ENCODE measurements at places on chromosomes 7 and 10. TPM values are rescaled to one million over a fixed set of nuclear protein-coding genes. Genes with fewer than 3 reads are reported as not detected.

- peak overlapping the region; percentile 82 for H3K27ac ChIP-seq
- H3K36me3 ChIP-seq, result peaks cover 40% of the 10 kb centered on the region
Observed at GRCh38 chr7:150736864-150737263, 354 bp upstream of the GIMAP5 start.

DNA sequence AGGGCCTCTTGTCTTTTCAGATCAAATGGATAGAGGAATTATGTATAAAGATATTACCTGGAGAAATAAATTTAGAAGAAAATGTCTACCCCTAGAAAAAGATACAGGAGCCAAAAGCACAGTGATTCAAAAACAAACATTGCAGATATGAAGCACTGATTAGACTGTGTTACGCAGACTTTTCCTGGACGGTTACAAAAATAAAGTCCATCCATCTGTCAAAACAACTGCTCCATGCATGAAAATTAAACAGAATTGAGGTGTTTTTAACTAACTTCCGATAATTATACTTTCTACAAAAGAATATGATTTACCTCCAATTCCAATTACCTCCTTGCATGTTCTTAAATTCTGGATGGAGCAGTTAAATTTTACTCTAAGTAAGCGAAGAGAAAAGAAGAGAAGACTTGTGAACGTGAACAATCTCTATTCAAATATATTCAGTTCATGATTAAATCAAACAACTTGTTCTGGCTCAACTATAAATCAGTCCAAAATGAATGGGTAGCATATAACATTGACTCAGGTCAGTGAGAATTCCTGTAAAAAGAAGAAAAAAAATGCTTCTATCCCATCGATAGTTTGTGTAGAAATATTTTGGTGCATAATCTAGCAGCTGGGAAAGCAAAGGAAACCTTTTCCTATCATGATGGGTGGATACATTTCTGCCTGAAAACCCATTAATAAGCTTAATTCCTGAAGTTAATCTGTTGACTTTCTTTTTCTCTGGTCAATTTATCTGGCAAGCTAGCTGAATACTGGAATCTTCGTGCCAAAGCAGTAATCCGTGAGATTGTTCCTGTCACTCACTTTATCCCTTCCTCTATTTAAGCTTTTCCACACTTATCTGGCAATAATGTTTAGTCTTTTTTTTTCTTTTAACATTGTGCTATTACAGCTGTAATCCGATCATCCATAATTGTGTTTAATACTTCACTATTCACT lies 80.4 kb downstream of the SEMA3A start:
- no peaks in the 10 kb centered on the region for H3K27me3 ChIP-seq
- DNase-seq, result no peak
- no peak overlapping the region for H3K4me3 ChIP-seq
- H3K4me1 ChIP-seq, result no peaks in the 10 kb centered on the region
- H3K27ac ChIP-seq, result no peak overlapping the region
- no peaks in the 10 kb centered on the region for H3K36me3 ChIP-seq

The HMX3 gene
- polyA plus RNA-seq, result not detected

GRCh38 chr7:138000081-138000701 lies 1.7 kb downstream of the CREB3L2 start:
- no peaks in the 10 kb centered on the region for H3K36me3 ChIP-seq
- no peaks in the 10 kb centered on the region for H3K27me3 ChIP-seq
- no peak for DNase-seq

GRCh38 chr7:131688738-131689661 lies 132.6 kb upstream of the PODXL start:
- no peaks in the 10 kb centered on the region for H3K4me1 ChIP-seq
- peaks cover 5% of the 10 kb centered on the region for H3K27me3 ChIP-seq
- DNase-seq, result peak; percentile 29
- H3K4me3 ChIP-seq, result no peak overlapping the region
- H3K36me3 ChIP-seq, result no peaks in the 10 kb centered on the region

The CPN1 gene
- not detected for polyA plus RNA-seq

DNA sequence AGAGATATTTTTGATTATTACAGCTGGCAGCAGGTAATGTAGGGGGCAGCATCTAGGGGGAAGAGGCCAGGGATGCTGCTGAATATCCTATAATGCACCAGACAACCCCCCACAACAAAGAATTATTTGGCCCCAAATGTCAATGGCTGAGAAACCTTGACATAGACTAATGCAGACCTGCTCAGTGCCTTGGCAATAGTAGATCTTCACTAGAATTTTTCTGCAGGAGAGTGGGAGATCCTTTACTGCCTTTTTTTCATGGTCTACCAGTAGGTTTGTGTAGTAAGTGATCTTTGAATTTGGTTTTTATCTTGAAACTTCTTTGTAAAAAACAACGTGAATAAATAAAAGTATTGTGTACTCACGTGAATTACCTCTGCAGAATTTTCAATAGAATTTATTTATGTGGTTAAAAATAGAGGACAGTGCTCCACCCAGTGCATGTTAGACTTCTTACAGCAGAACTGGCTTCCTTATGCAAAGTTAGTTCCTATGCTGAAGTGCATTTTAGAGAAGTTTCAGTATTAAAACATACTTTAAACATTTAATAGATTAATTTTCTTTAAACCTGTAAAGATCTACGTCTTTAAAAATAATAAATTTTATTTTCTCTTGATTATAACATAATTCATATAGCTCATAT lies 199.6 kb upstream of the HDAC9 start:
- H3K4me1 ChIP-seq, result peaks cover 6% of the 10 kb centered on the region
- DNase-seq, result no peak
- no peaks in the 10 kb centered on the region for H3K27me3 ChIP-seq
- no peak overlapping the region for H3K4me3 ChIP-seq
- H3K27ac ChIP-seq, result no peak overlapping the region

GRCh38 chr10:117804470-117805011 lies 242.2 kb downstream of the RAB11FIP2 start:
- no peaks in the 10 kb centered on the region for H3K27me3 ChIP-seq
- no peak for DNase-seq
- no peak overlapping the region for H3K4me3 ChIP-seq
- H3K4me1 ChIP-seq, result no peaks in the 10 kb centered on the region

DNA sequence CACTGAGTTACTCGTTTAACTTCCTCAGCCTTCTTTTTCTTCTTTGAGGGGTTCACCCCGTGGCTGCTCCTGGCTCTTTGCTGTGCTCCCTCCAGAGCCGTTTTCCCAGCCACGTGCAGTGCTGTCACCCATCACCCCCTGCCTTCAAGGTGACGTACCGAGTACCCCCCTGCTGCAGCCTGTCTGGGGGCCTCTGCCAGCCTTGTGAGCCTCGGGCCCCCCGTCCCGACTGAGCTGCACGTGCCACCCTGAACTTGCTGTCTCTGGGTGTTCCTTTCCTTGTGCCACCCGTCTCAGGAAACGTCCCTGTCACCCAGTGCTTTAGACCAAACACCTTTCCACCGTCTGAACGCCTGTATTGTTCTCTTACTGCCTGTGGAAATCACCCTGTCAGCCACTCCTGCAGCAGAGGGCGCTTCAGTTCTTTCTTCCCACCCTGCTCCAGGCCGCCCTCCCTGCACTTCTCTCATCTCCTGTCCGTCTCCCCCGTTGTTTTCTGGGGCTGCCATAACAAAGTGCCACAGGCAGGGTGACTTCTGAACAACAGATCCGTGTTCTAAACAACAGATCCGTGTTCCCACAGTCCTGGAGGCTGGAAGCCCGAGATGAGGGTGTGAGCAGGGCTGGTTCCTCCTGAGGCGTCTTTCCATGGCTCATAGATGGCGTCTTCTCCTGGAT lies 44.6 kb downstream of the WDR37 start:
- H3K4me3 ChIP-seq, result no peak overlapping the region
- no peak overlapping the region for H3K27ac ChIP-seq
- H3K36me3 ChIP-seq, result peaks cover 48% of the 10 kb centered on the region
- H3K27me3 ChIP-seq, result no peaks in the 10 kb centered on the region

The GRM3 gene
- not detected for polyA plus RNA-seq

The NKX2-3 gene
- not detected for polyA plus RNA-seq

DNA sequence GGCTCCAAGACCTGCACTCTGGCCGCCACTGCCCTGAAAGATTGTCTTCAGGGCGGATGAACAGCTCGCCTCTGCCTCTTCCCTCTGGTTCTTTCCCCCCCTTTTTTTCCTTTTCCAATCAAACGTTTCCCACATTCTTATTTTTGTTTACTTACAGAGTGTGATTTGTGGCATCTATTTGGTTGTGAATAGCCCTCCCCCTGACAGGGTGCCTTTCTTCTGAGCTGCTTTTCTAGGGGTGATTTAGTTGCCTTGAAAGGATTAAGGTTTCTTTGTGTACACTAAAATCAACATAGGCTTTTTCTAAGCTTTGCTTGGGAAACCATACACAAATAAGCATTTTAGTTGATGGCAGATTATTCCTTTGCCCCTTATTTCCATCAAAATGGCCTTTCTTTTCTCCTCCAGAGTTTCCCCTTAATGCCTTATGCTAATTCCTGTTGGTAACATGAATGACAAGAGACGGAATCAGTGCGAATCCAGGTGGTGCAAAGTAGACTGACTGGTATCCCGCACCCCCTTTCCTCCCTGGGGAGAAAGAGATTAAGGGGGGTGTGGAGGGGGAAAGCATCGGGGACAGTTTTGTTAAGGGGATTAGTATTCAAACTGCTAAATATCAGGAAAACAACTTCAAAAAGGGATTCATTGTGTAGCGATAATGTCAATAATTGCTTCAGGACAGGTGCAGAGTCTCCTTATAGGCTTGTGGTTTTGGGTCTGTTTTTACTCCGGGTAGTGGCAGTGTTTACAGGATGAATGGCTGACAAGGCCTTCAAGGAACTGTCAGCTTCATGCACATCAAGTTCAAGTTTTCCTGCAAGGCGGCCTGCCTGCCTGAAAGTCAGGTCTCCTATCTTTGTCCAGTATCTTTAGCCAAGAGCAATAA lies 431.6 kb upstream of the GALNT17 start:
- no peaks in the 10 kb centered on the region for H3K4me1 ChIP-seq
- H3K4me3 ChIP-seq, result no peak overlapping the region
- no peaks in the 10 kb centered on the region for H3K36me3 ChIP-seq
- no peaks in the 10 kb centered on the region for H3K27me3 ChIP-seq
- no peak overlapping the region for H3K27ac ChIP-seq
- no peak for DNase-seq

The GDF2 gene
- not detected for polyA plus RNA-seq

DNA sequence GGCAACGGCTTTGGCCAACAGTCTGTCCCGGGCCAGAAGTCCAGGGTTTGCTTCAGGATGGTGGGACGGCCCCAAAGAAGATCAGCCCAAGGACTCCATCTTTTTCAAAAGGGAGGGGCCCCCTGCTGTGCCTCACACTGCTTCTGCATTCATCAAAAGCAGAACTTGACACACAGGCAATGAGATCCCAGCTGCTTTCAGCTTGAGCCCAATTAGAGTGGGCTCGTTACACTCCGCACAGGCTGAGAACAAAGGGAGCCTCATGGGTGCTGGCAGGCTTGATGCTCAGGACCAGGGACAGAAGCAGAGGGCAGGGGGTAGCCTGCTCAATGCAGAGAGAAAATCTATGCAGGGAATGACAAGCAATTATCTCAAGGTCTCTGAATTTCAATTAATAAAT lies 45.5 kb downstream of the VOPP1 start:
- peaks cover 14% of the 10 kb centered on the region for H3K4me1 ChIP-seq
- H3K27ac ChIP-seq, result no peak overlapping the region
- DNase-seq, result no peak
- H3K36me3 ChIP-seq, result peaks cover under 1% of the 10 kb centered on the region

DNA sequence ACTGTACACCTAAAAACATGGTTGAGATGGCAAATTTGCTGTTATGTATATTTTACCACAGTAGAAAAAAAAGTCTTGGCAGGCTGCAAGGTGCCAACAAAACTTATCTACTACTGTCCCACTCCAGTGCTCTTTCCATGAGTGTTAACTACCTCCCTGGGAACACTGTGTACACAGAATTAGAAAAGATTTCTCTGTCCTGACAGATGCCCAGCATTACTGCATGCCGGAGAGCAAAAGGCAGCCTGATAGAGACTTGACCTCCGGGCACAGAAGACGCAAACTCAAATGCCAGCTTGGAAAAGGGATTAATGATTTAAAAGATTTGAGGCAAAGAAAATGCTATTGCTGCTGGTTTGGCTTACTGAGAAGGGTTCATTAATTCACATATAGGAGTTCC lies 228.8 kb downstream of the TMEM178B start:
- no peaks in the 10 kb centered on the region for H3K4me1 ChIP-seq
- DNase-seq, result no peak
- no peaks in the 10 kb centered on the region for H3K36me3 ChIP-seq
- no peak overlapping the region for H3K27ac ChIP-seq
- no peak overlapping the region for H3K4me3 ChIP-seq

GRCh38 chr10:51642581-51642980 lies 56.8 kb downstream of the CSTF2T start:
- H3K4me1 ChIP-seq, result no peaks in the 10 kb centered on the region
- no peak for DNase-seq
- no peak overlapping the region for H3K4me3 ChIP-seq
- no peaks in the 10 kb centered on the region for H3K36me3 ChIP-seq
- no peak overlapping the region for H3K27ac ChIP-seq

- DNase-seq, result no peak
- H3K27ac ChIP-seq, result no peak overlapping the region
- no peak overlapping the region for H3K4me3 ChIP-seq
- H3K4me1 ChIP-seq, result no peaks in the 10 kb centered on the region
Observed at GRCh38 chr10:6780008-6780677, 200.1 kb upstream of the PRKCQ start.

GRCh38 chr7:90828601-90829000 lies 232.5 kb downstream of the CDK14 start:
- no peak overlapping the region for H3K4me3 ChIP-seq
- no peaks in the 10 kb centered on the region for H3K4me1 ChIP-seq
- no peak overlapping the region for H3K27ac ChIP-seq
- H3K27me3 ChIP-seq, result no peaks in the 10 kb centered on the region
- DNase-seq, result no peak
- no peaks in the 10 kb centered on the region for H3K36me3 ChIP-seq

GRCh38 chr10:110863956-110864355 lies 7.8 kb upstream of the PDCD4 start:
- H3K4me1 ChIP-seq, result peaks cover 99% of the 10 kb centered on the region
- H3K4me3 ChIP-seq, result peak overlapping the region; percentile 27
- H3K27me3 ChIP-seq, result no peaks in the 10 kb centered on the region
- no peak for DNase-seq
- H3K36me3 ChIP-seq, result no peaks in the 10 kb centered on the region
- H3K27ac ChIP-seq, result peak overlapping the region; percentile 80

- DNase-seq, result no peak
- H3K36me3 ChIP-seq, result no peaks in the 10 kb centered on the region
- H3K27me3 ChIP-seq, result no peaks in the 10 kb centered on the region
- no peak overlapping the region for H3K27ac ChIP-seq
Observed at GRCh38 chr7:104921596-104921995, 92.4 kb upstream of the KMT2E start.

All from CD8-positive, alpha-beta memory T cell (primary cell).